Activated CD8-positive, alpha-beta memory T cell treated with anti-CD3 and anti-CD28 coated beads, Interleukin-2, amount 10 ng/mL, durations not matched to agents 7 days and 5 days (primary cell): ENCODE measurements at places on chromosomes 11 and 22. TPM values are rescaled to one million over a fixed set of nuclear protein-coding genes. Genes with fewer than 3 reads are reported as not detected.

DNA sequence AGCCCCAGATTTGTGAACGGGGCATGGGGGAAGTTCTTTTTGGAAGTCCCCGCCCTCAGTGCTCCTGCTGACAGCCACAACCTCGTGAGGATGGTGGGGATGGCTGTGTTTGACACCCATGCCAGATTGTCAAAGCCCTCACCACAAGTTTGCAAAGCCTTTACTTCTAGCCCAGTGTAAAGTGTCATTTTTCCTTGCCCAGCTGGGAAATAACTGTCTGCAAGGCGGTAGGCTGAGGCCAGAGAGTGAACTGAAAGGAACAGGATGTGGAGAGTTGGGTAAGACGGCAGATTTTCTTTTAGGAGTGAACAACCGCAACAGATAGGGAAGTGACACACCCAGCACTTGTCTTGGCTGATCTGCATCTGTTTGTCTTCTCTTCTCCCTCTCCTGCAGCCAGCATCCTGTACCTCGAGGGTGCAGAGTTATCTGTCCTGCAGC, 13.6 kb downstream of the IL17RA start:
- H3K4me3 ChIP-seq, result peak overlapping the region; percentile 14
- H3K27ac ChIP-seq, result peak overlapping the region; percentile 62
- H3K27me3 ChIP-seq, result no peaks in the 10 kb centered on the region

Gene CD151
- 23.1 TPM for total RNA-seq

Gene TMEM45B
- 0.18 TPM for total RNA-seq

Gene OPCML
- total RNA-seq, result not detected

Gene LRRC74B
- not detected for total RNA-seq

DNA sequence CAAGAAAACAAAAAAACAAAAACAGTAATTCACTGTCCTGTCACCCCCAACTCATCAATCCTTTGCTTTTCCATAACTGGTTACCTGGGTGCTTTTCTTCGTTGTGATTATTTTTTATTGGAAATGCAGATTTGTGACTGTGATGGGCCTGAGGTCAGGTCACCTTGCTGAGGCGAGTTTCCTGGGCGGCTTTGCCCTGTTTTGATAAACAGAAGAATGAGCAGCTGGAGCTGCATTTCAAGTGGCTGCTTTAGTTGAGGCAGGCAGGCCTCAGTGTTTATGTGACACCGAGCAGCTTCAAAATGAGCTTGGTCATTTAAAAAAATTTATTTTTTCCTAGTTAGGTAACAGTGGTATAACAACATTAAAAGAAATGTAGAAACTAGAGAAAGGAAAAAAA, 22.2 kb downstream of the PTPRJ start:
- H3K27ac ChIP-seq, result peak overlapping the region; percentile 98
- peak overlapping the region; percentile 59 for H3K4me3 ChIP-seq
- peaks cover 86% of the 10 kb centered on the region for H3K4me1 ChIP-seq
- H3K27me3 ChIP-seq, result no peaks in the 10 kb centered on the region
- no peak for DNase-seq

GRCh38 chr11:28017816-28018215, 90.1 kb downstream of the KIF18A start:
- DNase-seq, result no peak
- H3K4me1 ChIP-seq, result no peaks in the 10 kb centered on the region
- H3K36me3 ChIP-seq, result peaks cover 32% of the 10 kb centered on the region
- H3K4me3 ChIP-seq, result no peak overlapping the region
- H3K27ac ChIP-seq, result no peak overlapping the region
- no peaks in the 10 kb centered on the region for H3K27me3 ChIP-seq

DNA sequence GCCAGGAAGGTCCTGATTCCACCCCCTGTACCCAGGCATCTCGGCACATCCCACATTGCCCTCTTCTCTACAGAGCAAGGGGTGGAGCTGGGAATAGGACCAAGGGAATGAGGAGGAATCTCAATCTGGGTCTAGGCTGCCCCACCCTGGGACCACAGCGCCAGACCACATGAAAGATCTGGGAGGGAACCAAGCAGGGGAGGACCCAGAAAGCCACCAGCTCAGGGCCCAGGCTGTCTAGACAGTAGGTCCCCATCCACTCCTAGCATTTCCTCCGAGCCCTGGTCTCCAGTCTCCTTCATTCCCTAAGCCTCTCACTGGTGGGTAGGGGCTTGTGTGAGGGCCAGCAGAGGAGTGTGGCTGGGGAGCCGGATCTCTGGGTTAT, 11.6 kb downstream of the PHLDB1 start:
- H3K4me3 ChIP-seq, result no peak overlapping the region

DNA sequence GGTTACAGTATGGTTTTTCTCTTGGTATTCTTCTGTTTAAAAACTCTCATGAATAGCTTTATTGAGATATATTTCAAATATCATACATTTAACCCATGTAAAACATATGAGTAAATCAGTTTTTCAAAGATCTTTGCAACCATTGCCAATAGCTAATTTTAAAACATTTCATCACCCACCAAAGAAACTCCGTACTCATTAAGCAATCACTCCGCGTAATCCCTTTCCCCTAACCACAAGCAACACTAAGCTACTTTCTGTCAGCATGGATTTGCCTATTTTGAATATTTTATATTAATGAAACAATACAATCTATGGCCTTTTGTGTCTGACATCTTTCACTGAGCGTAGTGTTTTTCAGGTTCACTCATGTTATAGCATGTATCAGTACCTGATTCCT, 697.9 kb upstream of the ANO5 start:
- no peaks in the 10 kb centered on the region for H3K27me3 ChIP-seq
- no peak overlapping the region for H3K4me3 ChIP-seq
- H3K36me3 ChIP-seq, result no peaks in the 10 kb centered on the region

- DNase-seq, result no peak
- H3K4me1 ChIP-seq, result peaks cover 8% of the 10 kb centered on the region
- no peaks in the 10 kb centered on the region for H3K36me3 ChIP-seq
- peaks cover 3% of the 10 kb centered on the region for H3K27me3 ChIP-seq
- no peak overlapping the region for H3K27ac ChIP-seq
Measured at GRCh38 chr11:58730507-58731089, 1.1 kb downstream of the GLYAT start.
